Panc1 (cell line): ENCODE measurements at places on chromosomes 2 and 18.

GRCh38 chr2:161096336-161096735 is 63.9 kb upstream of the TANK start:
- H3K36me3 ChIP-seq = no peaks in the 10 kb centered on the region
- DNase-seq = no peak
- 0 out of 2 replicates have a peak, but pooled peaks cover 3% of the 10 kb centered on the region for H3K4me1 ChIP-seq
- no peak overlapping the region for H3K27ac ChIP-seq

DNA sequence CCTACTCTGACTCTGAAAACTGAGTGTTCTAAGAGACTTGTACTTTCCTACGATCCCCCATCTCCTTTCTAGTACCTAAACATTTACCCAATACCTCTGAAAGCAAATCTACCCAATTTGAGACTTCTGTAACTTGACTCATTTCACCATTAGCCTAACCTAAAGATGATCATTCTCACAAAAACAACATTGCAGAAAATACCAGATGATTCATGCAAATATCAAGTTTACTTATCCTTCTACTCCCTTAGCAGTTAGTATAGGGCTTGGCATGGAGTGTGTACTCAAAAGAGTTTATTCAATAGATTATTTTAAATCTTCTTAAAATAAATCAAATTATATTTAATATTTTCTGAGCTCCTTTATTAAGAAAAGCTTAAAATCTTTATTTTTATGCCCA is 89.6 kb downstream of the NR4A2 start:
- H3K27ac ChIP-seq = no peak overlapping the region
- H3K36me3 ChIP-seq = no peaks in the 10 kb centered on the region
- no peaks in the 10 kb centered on the region for H3K4me1 ChIP-seq
- no peak overlapping the region for H3K4me3 ChIP-seq
- H3K27me3 ChIP-seq = no peaks in the 10 kb centered on the region
- no peak for DNase-seq

- H3K36me3 ChIP-seq = no peaks in the 10 kb centered on the region
- no peak overlapping the region for H3K27ac ChIP-seq
- DNase-seq = no peak
- no peaks in the 10 kb centered on the region for H3K4me1 ChIP-seq
- H3K4me3 ChIP-seq = no peak overlapping the region
Measured at GRCh38 chr2:29405707-29406106, 290.5 kb downstream of the CLIP4 start.

DNA sequence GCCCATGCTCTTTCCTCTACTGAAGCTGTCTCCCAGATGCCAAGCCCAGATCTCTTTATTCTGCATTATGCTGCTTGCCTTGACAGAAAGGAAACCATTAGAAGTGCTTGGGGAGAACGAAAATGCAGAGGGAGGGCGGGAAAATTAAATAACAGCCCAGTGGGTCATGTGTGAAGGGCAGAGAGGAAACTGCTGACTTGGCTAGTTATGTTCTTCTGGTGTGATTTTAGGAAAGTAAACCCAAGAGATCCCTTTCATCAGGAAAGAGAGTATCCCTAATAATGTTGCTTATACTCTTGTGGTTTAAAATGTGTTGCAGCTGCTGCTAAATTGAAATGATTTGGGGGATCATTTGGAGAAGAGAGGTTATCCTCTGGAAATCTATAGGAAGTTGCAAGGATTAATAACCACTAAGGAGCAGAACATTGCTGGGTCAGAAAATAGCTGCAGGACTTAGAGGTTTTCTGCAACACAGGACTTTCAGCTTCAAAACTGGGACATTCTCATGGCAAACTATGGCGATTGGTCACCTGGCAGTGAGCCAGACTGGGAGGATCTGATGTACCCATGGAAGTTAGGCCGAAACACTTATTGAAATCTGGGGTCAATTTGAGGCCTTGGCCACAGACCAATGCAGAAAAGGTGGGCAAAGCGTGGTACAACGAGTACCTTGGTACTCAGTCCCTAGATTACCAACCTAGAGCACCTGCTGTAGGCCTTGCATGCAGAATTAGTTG is 172.2 kb downstream of the TMEM247 start:
- no peak for DNase-seq
- no peaks in the 10 kb centered on the region; the same call in 1 of the 2 replicates for H3K4me1 ChIP-seq
- no peak overlapping the region for H3K4me3 ChIP-seq
- no peak overlapping the region for H3K27ac ChIP-seq

GRCh38 chr2:125745514-125745913 is 910.4 kb upstream of the GYPC start:
- peak; percentile 4 for DNase-seq
- H3K27ac ChIP-seq = no peak overlapping the region
- no peaks in the 10 kb centered on the region for H3K27me3 ChIP-seq

GRCh38 chr2:199861132-199861774 is 10.3 kb upstream of the FTCDNL1 start:
- peaks cover 6% of the 10 kb centered on the region; the same call in 1 of the 2 replicates for H3K27me3 ChIP-seq
- H3K4me3 ChIP-seq = no peak overlapping the region
- no peaks in the 10 kb centered on the region for H3K4me1 ChIP-seq
- DNase-seq = peak; percentile 15
- H3K36me3 ChIP-seq = no peaks in the 10 kb centered on the region

- H3K27me3 ChIP-seq = no peaks in the 10 kb centered on the region
- H3K4me1 ChIP-seq = no peaks in the 10 kb centered on the region; the same call in 1 of the 2 replicates
- H3K36me3 ChIP-seq = no peaks in the 10 kb centered on the region
- H3K27ac ChIP-seq = no peak overlapping the region
- DNase-seq = peak; percentile 15
Measured at GRCh38 chr2:186349508-186349907, 136.6 kb upstream of the ZC3H15 start.

GRCh38 chr2:60706021-60706420 is 50.0 kb upstream of the PAPOLG start:
- DNase-seq = no peak
- no peaks in the 10 kb centered on the region for H3K36me3 ChIP-seq
- no peak overlapping the region for H3K4me3 ChIP-seq
- no peaks in the 10 kb centered on the region for H3K27me3 ChIP-seq

DNA sequence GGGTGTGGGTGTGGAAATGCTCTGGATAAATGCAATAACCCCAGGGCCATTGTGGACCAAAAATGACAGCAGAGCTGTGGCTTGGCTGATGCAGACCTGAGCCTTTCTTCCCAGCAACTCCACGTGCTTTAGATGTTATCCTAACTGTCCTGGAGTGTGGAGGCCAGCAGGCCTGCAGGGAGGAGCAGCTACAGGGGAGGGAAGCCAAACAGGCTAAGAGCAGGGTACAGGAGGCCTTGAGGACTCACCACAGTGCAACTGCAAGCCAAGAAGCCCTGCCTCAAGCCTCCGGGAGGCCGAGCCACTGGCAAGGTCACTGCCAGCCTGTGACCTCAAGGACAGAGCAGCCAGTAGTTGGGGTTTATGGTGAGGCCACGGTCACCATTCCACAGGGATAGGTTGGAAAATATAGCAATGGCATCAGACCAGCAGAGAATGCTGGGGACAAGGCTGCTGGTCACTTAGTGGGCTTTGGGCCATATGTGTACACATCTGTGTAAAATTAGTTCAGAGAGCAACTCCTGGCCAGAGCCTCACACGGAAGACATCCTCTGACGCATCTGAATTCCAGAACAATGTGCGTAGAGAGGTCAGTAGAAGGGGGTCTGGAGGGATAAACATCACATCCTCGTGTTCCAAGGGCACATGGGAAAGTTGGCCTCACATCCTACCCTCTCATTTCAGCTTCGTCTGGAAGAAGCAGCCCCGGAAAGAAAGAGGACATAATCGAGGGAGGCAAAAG is 76.2 kb upstream of the UPP2 start:
- H3K27ac ChIP-seq = no peak overlapping the region
- H3K4me1 ChIP-seq = no peaks in the 10 kb centered on the region
- H3K36me3 ChIP-seq = no peaks in the 10 kb centered on the region
- no peak for DNase-seq
- H3K27me3 ChIP-seq = no peaks in the 10 kb centered on the region; the same call in 1 of the 2 replicates

- H3K27me3 ChIP-seq = no peaks in the 10 kb centered on the region
- no peak overlapping the region for H3K27ac ChIP-seq
Measured at GRCh38 chr2:80169811-80170594, 134.5 kb downstream of the LRRTM1 start.

DNA sequence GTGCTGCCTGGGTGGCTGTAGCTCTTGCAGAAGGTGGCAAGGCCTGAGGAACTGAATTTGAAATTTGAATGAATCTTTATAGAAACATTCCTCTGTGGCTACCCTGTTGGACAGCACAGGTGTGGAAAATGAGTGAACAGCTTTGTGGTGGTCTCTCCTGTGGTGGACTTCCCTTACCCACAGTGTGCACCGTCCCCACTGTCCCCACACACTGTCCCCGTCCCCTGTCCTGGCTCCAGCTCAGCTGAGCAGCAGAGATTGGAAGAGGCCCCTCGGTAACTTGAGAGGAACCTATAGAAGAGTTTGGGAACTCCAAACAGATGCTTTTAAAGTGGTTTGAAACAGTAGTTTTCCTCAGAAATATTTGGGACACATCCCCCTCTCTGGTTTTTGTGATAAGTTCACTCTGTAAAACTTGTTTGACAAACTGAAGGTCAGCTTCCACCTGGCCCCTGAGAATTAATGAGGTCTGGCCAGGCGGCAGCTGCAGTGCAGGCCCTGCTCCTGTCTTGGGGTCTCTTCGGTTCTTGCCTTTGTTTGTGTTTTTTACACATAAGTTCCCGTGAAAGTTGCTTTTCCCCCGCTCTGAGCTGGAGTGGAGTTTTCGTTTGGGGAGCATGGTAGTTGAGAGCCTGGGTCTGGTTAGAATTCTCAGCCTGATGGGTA is 63.2 kb downstream of the ASAP2 start:
- H3K4me1 ChIP-seq = peaks cover 50% of the 10 kb centered on the region
- DNase-seq = no peak
- no peaks in the 10 kb centered on the region for H3K36me3 ChIP-seq
- H3K27ac ChIP-seq = peak overlapping the region; percentile 71
- H3K4me3 ChIP-seq = no peak overlapping the region

DNA sequence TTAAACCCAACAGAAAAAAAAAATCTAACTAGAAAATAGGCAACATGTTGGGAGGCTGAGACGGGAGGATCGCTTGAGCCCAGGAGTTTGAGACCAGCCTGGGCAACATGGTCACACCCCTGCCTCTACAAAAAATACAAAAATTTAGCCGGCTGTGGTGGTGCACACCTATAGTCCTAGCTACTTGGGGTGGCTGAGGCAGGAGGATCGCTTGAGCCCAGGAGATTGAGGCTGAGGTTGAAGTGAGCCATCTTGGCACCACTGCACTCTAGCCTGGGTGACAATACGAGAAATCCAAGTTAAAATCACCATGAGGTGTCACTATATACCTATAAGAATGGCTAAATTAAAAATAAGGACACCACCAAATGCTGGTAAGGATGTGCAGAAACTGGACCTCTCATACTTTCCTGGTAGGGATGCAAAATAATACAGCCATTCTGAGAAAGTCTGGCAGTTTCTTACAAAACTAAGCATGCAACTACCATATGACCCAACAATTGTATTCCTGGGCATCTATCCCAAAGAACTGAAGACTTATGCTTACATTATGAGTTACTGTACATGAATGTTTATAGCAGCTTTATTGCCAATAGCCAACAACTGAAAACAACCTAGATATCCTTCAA is 2.2 kb downstream of the SEPTIN10 start:
- H3K4me1 ChIP-seq = peaks cover 40% of the 10 kb centered on the region
- H3K27ac ChIP-seq = peak overlapping the region; percentile 98
- H3K27me3 ChIP-seq = no peaks in the 10 kb centered on the region
- peak overlapping the region; percentile 81 for H3K4me3 ChIP-seq

DNA sequence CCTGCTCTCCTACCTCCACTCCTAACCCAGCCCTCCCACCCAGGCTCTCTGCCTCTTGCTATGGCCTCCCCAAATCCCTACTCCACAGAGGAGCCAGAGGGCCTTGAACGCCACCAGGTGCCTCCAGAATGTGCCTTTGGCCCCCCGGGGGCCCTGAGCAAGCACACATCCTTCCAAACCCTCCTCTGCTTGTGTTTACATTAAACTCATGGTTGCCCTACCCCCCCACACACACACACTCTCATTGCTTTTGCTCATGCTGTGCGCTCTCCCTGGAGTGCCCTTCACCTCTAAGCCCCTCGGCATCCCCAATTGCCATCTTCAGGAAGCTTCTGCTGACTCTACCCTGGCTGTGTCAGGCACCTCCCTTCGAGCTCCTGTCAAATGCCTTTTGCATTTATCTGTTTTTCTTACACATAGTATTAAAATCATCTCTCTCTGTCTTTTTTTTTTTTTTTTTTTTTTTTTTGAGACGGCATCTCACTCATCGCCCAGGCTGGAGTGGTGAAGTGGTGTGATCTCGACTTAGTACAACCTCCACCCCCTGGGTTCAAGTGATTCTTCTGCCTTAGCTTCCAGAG is 16.3 kb upstream of the TET3 start:
- DNase-seq = no peak
- H3K27me3 ChIP-seq = no peaks in the 10 kb centered on the region
- H3K36me3 ChIP-seq = no peaks in the 10 kb centered on the region
- no peaks in the 10 kb centered on the region for H3K4me1 ChIP-seq
- H3K4me3 ChIP-seq = no peak overlapping the region

DNA sequence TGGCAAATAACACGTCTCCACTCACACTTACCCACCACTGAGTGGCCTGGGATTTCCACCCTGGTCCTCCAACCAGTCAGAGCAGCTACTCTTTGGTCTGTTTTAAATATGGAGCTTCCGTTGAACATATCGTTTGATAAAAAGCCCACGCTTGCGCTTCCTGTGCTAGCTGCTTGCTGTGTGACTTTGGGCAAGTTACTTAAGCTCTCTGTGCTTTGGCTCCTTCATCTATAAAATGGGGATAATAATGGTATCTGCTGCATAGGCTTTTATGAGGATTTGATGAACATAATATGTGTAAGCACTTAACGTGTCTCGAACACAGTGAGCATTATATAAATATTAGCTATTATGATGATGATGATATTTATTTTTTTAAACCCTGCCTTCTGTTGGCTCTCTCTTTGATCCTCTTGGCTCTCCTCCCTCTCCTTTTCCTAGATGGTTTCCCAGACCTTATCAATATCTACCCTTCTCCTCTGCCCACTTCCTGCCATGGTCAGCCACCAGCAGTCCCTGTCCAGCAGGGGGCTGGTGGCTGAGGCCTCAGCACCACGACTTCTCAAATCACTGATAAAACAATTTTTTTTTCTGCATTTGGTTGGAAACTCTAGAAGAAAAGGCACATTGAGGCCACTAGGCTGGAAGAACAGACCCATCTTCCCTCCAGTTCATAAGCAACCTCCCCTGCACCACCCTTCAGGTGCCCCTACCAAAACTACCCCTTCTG is 191.9 kb downstream of the LOXHD1 start:
- no peak overlapping the region for H3K27ac ChIP-seq
- DNase-seq = no peak
- no peaks in the 10 kb centered on the region for H3K36me3 ChIP-seq
- H3K4me3 ChIP-seq = no peak overlapping the region

DNA sequence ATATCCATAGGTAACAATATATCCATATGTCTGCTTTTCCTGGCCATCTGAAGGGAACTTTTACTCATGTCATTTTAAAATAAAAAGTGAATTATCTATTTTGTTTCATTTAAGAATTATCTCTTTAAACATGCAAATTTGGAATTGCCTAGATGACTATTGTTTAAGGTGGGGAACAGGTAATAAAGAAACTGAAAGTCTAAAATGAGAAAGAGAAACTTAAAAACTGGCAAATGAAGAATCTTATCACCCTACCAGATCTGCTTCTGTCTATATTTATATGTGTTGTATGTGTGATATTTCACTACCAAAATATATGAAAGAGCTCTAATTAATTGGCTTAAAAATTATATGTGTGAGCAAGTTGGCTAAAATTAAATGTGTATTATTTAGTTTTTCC is 243.2 kb upstream of the KCNH7 start:
- H3K4me1 ChIP-seq = no peaks in the 10 kb centered on the region
- H3K27ac ChIP-seq = no peak overlapping the region
- no peak for DNase-seq
- H3K36me3 ChIP-seq = no peaks in the 10 kb centered on the region
- H3K4me3 ChIP-seq = no peak overlapping the region
